ENCODE measurements at places on chromosomes 12 and 14.
A peak's percentile ranks its signal among the peaks of the same experiment; 100 is the strongest.

GRCh38 chr14:34502545-34503225 lies 36.8 kb downstream of the EAPP start:
- DNase-seq = peak; percentile 80

DNA sequence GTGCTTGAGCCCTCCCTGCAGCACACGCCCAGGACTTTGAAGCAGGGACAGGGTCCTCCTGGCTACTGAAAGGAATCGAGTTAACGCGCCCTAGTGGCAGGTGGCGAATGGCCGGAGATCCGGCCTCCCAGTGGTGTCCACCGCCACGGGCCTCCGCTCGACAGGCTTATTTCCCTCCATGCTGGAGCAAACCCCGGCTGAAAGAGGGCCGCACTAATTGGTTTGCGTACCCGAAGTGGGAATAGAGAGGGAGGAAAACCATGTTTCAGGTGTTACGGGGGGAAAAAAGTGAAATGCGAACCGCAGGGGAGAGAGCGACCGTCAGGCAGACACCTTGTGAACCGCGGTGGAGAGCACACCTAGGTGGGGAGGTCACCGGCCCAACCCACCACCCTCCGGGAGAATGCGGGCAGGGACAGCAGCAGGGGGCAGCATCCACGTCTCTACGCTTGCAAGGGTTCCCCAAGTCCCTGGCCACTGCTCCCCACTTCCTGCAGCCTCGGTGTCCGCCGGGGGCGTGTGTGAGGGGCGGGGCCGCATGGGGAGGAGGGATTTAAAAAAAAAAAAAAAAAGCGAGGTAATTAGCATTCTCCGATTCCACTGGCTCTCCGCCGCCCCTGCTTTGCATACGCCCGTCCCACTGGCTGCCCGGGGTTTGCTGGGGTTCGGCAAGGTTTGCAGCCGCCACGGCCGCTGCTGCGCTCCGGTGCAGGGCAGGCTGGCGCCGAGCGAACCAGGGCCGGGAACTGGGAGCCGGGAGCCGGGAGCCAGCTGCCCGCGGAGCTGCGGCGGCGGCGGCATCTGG lies 224.6 kb upstream of the CRY1 start:
- DNase-seq = peak; percentile 90

- DNase-seq = no peak
Observed at GRCh38 chr14:51534610-51535011, 117.1 kb upstream of the FRMD6 start.

DNA sequence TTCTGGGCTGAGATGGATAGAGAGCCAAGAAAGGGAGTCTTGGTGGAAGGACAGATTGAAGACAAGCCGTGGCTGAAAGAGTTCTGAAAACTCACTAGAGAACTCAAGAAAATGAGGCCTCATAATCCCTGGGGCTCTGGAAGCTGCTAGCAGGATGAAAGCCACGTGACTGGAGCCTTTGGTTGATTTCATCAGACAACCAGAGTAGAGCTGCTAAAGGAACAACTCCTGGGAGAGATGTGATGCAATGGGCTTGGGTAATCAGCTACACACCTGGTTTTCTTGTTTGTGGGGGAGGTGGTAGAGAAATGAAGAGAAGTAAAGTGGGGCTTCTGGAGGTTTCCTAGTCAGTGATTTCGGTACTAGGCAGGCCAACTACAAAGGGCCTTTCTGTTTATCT lies 13.4 kb downstream of the CSRNP2 start:
- no peak for DNase-seq

DNA sequence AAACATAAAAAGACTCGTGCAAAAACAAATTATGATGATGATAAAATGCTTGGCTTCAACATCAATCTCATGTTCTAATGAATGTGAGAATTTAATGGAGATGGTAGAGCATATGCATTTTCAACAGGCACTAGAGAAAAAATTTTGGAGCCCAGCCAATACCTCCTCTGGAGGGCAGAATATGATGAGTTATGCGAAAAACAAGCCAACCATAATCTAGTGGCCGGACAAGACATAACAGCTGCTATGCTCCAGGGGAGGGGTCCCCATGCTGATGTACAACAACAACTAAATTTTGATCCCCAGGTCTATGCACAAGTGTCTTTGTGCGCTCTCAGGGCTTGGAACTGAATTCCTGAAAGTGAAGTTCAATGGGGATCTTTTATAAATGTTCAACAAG lies 1197.5 kb downstream of the LRFN5 start:
- no peak for DNase-seq

DNA sequence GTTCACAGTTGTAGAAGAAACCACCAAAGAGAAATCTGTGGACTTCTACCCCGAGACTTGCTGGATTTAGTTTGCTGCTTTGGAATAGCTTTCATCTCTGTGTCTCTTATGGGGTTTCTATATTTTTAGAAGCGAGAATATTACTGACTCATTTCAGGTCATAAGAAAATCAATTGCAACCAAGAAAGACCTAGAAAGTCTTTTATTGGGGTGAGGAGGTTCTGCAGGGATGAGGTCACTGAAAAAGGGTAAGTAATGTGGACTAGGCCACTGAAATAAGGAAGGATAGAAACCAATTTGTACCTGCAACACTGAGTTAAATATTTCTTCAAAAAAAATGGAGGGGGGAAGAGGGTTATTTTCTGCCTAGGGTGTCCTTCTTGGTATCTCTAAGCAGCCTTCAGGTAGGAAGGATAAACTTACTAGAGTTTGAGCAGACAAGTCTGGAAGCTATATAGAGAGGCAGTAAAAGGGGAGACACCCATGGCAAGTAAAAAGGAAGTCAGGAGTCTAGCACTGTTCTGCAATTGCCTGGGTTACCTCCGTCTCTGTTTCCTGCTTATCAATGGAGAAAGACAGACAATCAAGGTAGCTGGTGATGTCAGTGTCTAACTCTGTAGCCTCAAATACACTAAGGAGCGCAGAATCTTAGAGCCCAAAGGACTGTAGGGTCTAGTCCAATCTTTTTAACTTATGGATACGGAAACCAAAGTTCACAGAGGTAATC lies 19.6 kb upstream of the KERA start:
- no peak for DNase-seq

GRCh38 chr12:82708061-82708879 lies 21.6 kb downstream of the TMTC2 start:
- DNase-seq = no peak

DNA sequence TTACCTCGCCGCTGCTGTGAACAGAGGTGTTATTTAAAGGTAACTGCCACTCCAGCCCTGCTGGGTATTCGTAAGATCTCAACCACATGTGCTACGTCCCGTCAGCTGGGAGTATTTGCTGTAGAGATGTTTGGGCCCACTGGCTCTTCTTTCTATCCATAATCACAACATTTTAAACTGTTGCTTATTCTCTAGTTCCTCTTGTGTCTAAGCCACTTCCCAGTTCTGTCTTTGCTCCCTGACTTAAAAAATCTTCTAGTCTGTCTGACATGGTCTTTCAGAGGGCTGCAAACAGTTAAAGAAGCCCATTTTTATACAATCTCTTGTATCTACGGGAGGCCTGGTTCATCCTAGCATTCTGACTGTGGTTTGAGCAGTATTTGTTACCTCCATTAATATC lies 33.2 kb upstream of the HELB start:
- DNase-seq = no peak

- no peak for DNase-seq
Observed at GRCh38 chr14:79749065-79749464, 462.2 kb downstream of the DIO2 start.

GRCh38 chr14:68477110-68477455 lies 315.8 kb downstream of the ZFP36L1 start:
- DNase-seq = no peak

- no peak for DNase-seq
Observed at GRCh38 chr14:23532658-23533057, 18.9 kb downstream of the ZFHX2 start.

DNA sequence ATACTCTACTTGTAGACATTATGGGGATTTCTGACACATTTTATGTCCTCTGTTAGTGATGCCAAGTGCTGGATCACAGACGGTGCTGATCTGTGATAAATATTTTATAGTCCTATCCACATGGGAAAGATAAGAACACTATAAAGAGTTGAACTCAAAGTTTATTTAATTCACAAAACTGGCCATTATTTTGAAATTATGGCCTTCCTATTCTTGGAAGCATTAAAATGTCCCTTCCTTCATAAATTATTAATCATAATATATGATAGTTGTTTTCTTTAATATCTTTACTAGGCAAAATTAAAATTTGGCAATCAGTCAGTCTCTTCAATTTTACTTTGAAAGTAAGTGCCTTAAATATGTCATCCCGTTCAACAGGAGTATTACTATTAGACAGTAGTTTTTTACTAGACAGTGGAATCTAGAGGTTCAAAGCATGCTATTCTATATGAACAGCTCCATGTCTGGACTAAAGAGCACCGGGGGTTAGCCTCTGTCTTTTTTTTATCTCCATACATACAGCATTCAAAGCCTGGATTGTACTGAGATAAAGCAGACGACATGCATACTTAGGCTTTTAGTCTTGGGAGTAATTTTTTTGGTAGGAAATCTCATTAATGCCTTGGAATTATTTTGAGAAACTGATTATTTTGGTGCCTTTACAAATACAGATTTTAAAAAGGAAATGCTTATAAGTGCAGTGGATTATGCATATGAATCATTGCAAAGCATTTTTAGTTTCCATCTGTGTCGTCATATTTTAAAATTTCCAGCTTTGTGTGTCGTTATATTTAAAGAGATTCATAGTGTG lies 306.1 kb upstream of the RGS6 start:
- peak; percentile 70 for DNase-seq

GRCh38 chr12:4201333-4202100 lies 72.0 kb upstream of the CCND2 start:
- no peak for DNase-seq

DNA sequence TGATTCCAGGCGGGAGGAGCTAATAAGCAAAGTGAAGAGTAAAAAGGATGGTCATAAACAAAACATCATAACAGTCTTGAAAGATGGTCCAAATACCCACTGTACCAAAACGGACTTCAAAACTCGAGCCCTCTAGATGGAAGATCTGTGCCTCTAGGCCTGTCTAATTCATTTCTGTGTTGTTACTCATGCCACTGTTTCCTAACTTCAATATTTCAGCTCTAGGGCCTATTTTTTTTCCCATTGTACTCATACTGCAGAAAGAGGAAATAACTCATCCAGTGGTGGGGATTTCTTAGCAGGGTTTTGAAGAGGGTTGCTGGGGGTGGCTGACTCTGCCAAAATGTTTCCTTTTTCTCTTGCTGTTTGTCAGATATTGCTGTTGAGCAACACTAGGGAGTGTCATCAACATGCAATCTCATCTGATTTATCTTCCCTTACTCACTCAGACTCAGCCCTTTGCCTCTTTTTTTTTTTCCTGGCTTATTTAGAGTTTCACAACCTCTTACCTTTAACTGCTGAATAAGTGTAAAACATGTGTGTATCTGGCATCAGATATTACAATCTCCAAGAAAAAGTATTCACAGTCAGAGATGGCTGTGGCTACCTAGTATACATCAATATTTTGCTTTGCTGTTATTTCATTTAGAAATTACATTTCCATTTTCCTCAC lies 189.6 kb downstream of the DUSP6 start:
- peak; percentile 98 for DNase-seq

GRCh38 chr12:96375841-96376604 lies 24.2 kb downstream of the CDK17 start:
- no peak for DNase-seq

GRCh38 chr12:65565601-65566560 lies 258.4 kb upstream of the HMGA2 start:
- DNase-seq = peak; percentile 98

DNA sequence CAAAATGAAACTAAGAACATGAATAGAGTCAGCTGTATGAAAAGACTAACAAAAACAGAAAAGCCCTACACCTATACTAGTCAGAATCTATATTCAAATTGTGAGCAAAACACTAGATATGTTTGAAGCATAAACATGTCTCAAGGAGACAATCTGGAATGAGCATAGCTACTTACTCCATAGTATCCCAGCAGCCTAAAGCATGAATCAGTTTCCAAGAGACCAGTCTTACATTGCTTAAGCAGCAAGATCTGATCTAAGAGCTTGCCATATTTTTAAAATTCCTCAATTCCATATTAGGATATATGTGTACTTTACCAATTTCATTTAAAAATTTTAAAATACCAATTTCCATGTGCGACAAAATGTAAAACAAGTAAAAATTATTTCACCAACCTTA lies 7.7 kb downstream of the CAPS2 start:
- DNase-seq = peak; percentile 63

GRCh38 chr14:89331398-89331797 lies 85.6 kb downstream of the FOXN3 start:
- DNase-seq = no peak

GRCh38 chr12:50257236-50258166 lies 25.8 kb downstream of the LIMA1 start:
- peak; percentile 76 for DNase-seq

DNA sequence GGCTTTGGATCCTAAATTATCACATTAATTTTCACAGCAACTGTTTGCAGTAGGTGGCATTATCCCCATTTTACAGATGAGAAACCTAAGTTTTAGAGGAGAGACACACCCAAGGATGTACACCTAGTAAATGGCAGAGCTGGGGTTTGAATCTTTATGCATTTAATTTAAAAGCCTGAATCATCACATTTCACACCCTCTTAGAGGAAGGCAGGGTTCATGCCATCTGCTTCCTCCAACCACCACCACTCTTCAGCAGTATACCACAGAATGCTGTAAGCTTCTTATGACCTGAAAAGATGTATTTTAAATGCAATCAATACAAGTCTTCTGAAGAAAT lies 90.3 kb downstream of the CRADD start:
- no peak for DNase-seq

DNA sequence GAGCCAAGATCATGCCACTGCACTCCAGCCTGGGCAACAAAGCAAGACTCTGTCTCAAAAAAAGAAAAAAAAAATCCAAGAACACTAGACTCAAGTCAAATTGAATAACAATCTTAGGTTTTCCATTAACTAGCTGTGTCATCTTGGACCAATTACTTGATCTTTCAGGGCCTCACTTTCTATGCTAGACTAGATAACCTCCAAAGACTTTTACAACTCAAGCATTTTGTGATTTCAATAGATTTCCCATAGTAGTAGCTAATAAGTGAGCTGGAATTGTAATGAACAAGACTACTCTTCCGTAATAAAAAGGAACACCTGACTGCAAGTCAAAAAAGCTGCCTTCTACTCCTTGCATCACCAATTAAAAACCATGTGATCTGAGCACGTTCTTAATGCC lies 127.0 kb upstream of the SSTR1 start:
- DNase-seq = no peak

DNA sequence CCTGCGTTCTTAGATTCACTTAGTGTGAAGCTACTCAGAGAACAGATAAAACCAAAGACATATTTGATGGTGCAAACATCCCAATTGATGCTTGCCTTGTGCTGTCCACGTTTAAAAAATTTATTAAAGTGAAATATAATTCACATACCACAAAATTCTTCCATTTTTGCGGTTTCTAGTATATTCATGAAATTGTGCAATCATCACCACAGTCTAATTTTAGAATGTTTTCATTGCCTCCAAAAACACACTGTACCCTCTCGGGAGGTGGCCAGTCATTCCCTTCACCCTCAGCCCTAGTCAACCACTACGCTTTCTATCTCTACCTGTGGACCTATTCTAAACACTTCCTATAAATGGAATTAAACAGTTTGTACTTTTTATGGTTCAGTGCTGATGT lies 1109.2 kb downstream of the FLRT2 start:
- DNase-seq = peak; percentile 42

All from fibroblast of skin of back (primary cell).